HCT116 (cell line): ENCODE measurements at places on chromosomes 2 and 18.

DNA sequence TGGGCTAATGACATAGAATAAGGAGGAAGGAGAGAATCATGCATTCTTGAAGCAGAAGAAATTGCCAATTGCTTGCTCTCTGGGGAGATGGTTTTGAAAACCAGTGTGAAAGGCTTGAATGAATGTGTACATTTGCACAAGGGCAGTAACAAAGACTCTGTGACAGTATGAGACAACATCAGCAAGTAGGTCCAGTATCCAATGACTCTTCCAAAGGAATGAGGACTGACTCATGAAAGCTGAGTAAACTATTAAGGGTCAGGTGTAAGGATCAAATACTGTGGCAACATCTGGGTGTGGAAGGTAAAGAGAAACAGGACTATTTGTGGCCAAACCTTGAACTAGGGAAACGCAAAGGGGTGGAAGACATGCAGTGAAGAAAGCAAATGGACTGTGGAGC lies 886.0 kb upstream of the CHAC2 start:
- DNase-seq, result peak; percentile 32

GRCh38 chr18:1013951-1014350 lies 109.3 kb downstream of the ADCYAP1 start:
- no peak for DNase-seq

DNA sequence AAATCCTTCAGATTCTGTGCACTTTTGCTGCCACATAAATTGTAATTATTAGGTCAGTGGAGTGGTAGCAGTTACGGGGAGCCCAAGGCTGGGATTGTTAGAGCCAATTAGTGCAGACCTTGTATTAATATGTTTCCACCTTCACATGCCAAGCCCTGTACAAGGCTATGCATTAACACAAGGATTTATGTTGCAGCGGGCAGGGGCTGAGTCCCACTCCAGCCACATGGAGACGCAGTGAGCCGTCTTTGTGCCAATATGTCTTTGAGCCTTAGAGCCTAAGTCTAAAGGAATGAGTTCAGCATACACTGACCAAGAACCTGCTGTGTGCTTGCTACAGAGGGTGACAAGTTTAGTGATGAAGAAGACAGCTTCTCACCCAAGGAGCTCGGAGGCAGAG lies 238.2 kb downstream of the TSN start:
- DNase-seq, result no peak

- DNase-seq, result no peak
These were observed 4.5 kb downstream of the TMEM131 start for GRCh38 chr2:97991081-97991856.

DNA sequence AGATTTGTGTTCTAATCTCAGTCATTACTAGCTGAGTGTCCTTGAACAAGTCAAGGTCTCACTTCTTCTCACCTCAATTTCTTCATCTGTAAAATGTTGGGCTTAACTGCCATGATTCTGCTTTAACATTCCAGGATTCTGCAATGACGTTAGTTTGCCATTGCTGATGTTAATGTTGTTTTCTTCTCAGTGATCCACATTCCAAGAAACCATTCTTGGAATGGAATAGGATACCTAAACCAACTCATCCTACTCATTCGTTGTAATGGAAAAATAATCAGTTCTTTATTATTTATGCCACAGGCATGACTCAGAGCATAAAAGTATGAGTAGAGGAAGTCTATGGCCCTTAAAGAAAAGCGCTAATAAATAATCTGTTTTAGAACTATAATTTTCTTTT lies 140.2 kb upstream of the ETAA1 start:
- no peak for DNase-seq

GRCh38 chr18:46842583-46842982 lies 74.7 kb downstream of the PIAS2 start:
- DNase-seq, result no peak

- peak; percentile 64 for DNase-seq
These were observed 35.4 kb downstream of the ANKRD29 start for GRCh38 chr18:23627321-23627720.

GRCh38 chr2:25726522-25726921 lies 53.1 kb upstream of the DTNB start:
- no peak for DNase-seq

DNA sequence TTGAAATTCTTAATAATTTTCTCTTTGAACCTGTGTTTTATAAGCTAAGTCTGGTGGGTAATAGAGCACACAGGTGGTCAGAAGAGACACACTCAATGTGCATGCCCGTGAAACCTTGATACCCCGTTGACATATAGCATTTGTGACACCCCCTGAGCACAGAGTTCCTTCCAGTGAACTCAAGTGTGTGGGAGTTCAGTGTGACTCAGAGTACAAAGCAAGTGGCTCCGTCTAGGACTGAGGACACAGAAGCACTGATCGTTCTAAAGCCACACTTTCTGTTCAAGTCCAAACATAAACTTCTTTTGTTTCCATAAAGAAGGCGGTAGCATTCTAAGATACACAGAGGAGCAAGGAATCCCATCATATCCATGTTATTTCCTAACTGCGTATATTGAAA lies 523.6 kb downstream of the PID1 start:
- DNase-seq, result no peak

DNA sequence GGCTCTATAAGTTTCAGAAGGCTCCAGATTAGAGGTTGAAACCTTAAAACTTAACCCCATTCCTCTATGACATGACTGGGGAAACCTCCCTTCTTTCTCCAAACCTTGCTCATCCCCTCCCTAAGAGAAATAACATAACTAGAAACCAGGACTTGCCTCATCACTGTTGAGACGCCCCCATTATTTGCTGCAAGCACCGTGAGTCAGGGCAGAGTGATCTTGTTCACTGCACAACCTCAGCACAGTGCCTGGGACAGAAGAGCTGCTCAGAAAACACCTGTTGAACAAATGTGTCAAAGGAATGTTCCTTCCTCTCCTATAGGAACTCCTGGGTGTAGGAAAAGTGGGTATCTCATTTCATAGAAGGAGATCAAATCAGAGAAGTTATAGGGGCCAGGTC lies 132.7 kb upstream of the CTAGE1 start:
- no peak for DNase-seq

GRCh38 chr2:180416627-180417026 lies 409.5 kb upstream of the CWC22 start:
- no peak for DNase-seq

DNA sequence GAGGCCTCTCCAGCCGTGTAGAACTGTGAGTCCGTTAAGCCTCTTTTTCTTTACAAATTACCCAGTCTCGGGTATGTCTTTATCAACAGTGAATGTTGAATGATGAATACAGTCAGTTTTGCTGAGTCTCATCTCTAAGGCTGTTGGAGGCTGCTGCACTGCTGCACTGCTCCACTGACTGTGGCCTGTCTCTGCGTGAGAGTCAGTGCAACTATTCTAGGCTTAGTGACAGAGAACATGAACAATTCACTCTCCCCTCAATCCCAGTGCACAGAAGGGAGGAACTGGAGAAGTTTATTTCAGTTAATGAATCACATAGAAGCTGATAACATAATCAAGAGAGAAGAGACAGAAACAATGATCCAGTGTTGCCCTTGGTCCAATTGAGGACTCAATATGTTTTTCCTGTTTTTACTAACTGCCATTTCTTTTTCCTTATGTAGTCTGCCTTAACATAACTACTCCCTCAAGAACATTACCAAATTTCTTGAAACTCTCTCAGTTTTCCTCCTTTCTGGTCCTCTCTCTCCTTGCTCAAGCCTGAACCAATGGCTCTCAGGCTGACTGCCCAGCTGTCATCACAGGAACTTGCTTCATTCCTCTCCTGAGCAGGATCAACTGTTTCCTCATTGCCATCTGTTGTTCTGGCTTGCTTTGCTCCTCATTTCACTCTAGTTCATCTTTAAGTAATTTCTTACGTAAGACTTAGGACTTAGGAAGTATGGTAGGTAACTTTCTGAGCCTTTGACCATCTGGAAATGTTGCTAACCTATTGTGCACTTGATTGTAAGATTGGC lies 483.2 kb downstream of the METTL4 start:
- no peak for DNase-seq

GRCh38 chr18:71012789-71013188 lies 723.9 kb downstream of the SOCS6 start:
- DNase-seq, result no peak

GRCh38 chr18:43620936-43621335 lies 343.6 kb upstream of the SYT4 start:
- no peak for DNase-seq

- DNase-seq, result no peak
These were observed 211.6 kb upstream of the SP5 start for GRCh38 chr2:170503563-170503962.

DNA sequence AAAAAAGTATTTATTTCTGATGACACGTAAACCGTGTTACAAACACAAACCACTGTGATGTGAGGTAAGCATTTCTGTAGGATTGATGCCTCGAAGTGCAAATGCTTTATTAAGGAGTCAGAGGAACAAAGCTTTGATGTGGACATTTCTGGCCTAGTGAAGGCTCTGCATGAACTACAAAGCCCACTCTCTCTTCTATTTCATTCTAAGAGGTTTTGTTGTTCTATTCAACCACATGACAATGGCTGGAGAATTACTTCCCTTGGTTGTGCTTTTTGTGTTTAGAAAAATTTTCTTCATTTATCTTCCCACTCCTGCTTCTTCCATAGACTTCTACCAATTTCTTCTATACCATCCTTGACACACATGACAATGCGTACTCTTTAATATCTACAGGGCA lies 125.7 kb upstream of the CCDC195 start:
- no peak for DNase-seq

DNA sequence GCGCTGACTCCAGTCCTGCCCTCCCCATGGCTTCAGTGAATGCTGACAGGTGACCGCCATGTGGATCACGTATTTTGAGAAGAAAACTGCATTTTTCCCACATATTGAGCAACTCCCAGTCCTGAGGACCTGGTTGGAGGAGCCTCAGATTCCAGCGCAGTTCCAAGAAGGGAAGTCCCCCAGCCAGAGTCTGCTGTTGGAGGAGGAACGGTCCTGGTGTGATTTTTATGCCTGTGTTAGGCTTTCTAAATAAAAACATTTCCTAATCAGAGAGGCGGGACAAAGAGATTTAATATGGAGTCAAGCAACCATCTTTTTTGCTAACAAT lies 32.3 kb upstream of the COL6A3 start:
- no peak for DNase-seq

DNA sequence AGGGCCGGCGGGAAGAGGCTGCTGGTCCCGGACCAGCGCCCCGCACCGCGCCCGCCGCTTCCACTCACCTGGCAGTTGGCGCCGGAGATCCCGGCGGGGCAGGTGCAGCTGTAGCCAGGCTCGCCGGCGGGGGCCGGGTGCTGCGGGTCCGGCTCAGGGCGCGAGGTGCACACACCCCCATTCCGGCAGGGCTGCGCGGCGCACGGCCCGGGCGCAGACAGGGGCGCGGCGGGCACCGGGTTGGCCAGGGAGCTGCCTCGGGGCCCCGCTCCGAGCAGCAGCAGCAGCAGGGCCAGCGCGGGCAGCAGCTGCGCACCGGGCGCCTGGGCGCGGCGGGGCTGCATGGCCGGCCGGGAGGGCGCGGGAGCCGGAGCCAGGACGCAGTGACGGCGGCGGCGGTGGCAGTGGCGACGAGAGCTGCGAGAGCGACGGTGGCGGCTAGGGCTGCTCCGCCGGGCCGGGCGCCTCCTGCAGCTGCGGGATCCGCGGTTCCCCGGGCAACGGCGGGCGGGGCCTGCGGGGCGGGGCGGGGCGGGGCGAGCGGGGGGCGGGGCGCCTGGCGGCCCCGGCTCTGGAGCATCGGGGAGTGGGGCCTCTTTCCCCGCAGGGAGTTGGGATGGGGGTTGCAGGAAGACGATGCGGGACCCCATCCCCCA lies at the start of gene DNER:
DNER (minus strand) TSS at position 476 of the 656 bp plus-strand sequence; CDS start at position 344, 132 bp downstream.
- no peak for DNase-seq

DNA sequence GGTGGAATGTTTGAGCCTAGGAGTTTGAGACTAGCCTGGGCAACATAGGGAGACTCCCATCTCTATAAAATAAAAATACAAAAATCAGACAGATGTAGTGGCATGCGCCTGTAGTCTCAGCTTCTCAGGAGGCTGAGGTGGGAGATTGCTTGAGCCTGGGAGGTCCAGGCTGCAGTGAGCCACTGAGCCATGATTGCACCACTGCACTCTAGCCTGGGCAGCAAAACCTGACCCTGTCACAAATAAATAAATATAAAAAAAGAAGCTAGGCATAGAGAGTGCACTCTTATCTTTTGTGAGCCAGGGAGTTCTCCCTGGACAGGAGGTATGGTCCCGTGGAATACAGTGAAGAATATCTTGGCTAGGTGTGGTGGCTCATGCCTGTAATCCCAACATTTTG lies 11.0 kb upstream of the KYNU start:
- DNase-seq, result no peak

DNA sequence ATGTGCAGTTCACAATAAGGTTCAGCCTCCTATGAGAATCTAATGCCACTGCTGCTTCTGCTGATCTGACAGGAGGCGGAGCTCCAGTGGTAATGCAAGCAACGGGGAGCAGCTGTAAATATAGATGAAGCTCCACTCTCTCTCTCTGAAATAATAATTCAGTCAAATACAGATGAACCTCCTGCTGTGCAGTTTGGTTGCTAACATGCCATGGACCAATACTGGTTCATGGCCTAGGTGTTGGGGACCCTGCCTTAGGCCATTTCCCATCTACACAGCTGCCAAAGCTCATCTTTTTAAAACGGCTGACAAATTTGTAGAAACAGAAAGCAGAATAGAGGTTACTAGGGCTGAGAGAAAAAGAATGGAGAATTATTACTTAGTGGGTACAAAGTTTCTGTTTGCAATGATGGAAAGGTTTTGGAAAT lies 10.7 kb upstream of the HNRNPA3 start:
- no peak for DNase-seq

GRCh38 chr18:31482051-31482450 lies 15.9 kb upstream of the DSG2 start:
- DNase-seq, result no peak

DNA sequence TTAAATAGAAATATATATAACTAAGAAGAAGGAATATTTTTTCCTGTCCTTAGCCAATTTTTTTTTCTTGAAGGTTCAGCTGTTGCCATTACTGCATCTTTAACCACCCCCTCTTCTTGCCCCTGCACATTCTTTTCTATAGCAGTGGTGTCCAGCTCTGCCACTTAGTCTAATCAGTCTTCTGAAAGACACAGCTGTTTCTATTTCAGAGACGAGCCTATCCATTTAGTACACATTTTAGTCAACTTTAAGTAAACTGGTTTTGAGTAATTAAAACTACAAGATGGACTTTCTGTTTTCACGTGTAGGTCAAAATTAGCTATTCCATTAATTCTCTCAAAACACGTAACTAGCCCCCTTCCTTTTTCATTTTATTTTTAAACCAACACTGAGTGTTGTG lies 21.0 kb downstream of the SPOPL start:
- no peak for DNase-seq

- DNase-seq, result no peak
These were observed 19.8 kb downstream of the ABHD3 start for GRCh38 chr18:21684731-21685130.

DNA sequence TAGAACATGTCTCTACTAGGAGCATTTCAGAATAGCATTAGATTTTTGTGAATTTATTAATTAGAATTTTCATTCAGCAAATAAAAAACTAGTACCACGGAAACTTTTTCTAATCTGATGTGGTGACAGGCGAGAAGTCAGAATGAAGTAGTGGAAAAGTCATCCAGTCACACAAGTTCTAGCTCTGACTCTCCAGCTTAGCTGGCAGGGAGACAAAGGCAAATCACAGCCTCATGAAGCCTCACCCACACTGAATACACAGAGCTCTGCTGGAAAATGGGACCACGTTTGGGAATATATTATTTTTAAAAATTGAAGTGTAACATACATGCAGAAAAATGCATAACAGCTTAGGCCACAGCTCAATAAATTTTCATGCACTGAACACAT lies 86.1 kb downstream of the L3MBTL4 start:
- DNase-seq, result no peak

- no peak for DNase-seq
These were observed 125.2 kb downstream of the RTP5 start for GRCh38 chr2:241994556-241995213.
